ENCODE measurements at places on chromosomes 3 and 15.

DNA sequence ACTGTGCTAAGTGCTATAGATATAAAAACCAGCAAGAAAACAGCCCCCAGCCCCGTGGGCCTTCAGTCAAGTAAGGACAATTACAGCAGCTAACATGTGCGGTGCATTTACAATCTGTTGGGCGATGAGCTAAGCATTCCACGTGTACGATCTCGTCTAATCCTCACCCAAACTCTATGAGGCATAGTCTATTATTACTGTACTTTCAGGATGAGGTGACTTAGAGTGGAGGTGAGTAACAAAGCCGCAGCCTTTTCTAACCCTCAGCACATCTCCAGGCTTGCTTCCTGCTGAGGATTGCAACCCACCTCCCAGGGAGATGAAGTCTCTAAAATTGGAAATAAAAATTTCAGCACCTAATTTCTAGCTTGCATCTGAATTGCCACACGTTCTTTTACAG lies 53.2 kb upstream of the MCF2L2 start:
- DNase-seq = no peak

DNA sequence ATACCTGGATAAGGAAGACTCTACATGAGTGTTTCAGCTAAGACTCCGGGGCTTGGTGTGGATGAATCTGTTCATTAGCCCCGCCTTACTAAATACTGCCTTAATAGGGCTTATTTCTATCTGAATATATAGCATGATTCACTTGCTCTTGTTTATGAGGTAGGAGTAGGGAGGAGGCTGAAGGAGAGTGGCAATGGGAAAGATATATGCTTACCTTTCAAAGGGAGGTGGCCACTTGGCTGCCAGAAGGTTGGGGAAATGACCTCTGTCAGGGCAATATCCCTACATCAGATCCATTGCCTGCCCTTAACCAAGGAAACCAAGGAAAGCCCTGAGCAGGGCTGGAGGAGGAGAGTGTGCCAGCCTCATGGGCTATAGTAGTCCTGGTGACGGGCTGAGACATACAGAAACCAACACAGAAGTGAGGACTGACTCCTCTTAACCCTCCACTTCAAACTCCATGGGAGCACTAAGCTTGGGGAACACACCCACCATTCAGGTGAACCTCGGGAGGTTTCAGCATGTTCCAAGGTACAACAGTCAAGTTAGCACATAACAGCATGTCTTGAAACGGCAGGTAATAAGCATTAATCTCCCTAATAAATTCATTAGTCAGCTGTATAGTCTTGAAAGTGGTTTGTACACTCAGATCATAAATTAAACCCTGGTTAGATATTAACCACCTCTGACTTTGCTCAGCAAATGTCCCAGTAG lies 80.1 kb downstream of the EOMES start:
- no peak for DNase-seq

- no peak for DNase-seq
Measured at GRCh38 chr3:184601576-184602371, 40.2 kb downstream of the EPHB3 start.

DNA sequence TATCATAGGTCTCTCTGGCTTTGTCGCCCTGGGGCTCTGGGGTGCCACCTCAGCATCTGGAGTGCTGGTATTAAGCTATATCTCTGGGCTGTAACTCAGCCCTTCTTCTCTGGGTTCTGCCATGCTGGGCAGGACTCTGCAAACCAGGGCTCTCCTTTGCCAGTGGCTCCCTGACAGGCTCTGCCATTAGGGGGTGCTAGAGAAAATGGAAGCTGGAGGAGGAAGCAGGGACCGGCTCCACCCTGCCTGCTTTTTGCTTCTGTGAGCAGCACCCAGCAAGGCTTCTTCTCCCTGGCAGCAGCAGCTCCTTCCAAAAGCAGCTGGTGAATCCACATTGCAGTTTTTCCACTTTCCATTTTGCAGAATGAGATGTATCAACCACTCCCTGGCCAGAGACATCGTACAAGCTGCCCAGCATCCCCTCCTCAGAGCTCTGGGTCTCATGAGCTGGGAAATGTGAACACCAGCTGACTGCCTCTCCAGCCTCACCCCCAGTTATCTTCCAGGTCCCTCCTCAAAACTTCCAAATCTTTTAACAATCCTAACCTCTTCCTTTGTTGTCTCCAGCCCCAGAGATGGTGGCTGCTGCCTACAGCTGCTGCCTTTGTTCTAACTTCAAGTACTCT lies 165.0 kb downstream of the ABHD5 start:
- peak; percentile 53 for DNase-seq

DNA sequence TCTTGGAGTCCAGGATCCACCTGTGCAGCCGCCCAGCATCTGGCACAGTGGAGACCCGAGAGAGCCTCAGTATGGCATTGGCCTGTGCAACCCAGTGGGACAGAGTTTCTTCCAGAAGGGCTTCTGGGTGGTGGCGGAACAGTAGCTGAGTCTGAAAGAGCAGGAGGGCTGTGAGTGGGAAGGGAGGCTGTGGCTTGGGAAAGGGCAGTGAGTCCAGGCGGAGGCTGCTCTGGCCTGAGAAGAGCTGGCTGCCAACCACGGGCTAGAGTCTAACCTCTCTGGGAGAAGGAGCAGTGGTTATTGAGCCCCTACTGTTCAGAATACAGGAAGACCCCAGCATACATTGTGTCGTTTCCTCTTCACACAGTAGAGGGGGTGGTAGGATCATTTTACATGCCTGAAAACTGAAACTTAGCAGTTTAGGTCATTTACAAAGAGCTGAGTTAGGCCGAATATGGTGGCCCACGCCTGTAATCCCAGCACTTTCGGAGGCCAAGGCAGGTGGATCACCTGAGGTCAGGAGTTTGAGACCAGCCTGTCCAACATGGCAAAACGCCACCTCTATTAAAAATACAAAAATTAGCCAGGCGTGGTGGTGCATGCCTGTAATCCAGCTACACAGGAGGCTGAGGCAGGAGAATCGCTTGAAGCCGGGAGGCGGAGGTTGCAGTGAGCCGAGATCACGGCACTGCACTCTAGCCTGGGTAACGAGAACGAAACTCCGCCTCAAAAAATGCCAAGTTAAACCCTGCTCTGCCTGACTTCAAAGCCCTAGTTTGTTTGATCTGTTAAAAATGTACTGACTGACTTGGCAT lies 3.2 kb downstream of the AEN start:
- DNase-seq = peak; percentile 38

- DNase-seq = peak; percentile 86
Measured at GRCh38 chr15:94119923-94120775, 111.2 kb upstream of the MCTP2 start.

DNA sequence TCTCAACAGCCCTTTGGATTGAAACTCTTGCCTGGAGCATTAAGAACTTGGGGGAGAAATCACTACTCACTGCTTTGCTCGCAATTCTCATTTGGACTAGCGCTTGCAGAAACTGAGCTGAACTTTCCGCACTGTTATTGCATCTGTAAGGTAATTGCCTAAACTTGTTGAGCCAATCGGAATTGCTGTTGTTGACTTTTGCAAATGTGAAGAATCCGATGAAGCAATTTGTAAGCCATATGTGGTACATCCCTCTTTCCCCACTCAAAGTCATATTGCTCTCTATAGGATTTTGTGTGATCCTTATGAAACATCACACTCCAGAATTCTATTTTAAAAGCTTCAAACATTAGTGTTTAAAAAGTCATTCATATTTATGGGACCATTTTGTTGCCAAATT lies 191.7 kb upstream of the GBE1 start:
- DNase-seq = no peak

DNA sequence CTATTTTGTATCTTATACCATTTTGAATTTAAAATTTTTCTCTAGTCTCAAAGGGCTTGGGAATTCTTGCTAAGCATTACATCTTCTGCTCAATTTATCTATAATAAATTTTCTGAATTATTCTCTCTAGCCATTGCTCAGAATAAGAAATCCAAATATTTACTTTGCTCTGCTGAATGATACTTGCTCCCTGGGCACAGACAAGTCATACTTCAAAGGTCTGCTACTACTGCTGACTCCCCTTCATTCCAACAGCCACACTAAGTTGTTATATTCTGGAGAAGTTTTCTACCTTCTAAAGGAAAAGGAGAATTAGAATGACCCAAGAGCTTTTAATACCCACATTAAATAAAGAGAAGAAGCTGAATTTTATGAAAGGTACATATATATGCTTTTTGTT lies 460.3 kb upstream of the ZNF717 start:
- no peak for DNase-seq

DNA sequence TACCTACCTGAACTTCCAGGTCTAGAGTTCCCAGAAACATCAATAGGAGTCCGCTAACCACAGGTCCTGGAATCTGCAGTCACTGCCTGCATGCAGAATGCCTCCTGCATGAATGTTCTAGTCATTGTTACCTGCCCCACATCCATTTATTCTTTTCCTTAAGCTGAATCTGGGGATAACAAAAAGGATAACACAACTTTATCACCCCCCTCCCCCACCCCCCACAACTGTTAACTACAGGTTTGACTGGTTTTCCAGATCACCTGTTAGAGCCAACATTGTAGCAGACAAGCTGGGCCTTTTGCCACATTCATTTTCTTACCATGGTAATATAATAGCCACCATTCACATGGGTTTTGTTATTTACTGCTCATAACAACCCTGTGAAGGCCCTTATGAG lies 4.6 kb upstream of the CTSH start:
- no peak for DNase-seq

GRCh38 chr3:122692674-122693073 lies 12.0 kb downstream of the PARP14 start:
- DNase-seq = no peak

- no peak for DNase-seq
Measured at GRCh38 chr15:98843844-98844243, 163.7 kb downstream of the PGPEP1L start.

DNA sequence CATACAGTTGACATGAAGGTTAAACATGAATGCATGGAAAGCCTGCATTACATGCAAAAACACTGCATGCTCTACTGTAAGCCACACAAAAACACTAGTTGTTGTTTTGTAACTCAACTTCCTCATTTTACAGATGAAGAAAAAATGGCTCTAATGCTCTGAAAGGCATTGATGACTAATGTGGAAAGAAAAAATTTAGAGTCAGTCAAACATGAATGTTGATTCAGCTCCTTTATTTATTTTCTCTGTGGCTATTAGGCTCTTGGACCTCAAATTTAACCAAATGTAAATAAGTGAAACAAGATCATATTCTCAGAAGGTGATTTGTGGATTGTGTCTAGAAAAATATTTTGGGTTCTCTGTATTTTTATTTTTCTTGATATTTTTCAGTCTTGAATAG lies 336.7 kb upstream of the ZNF717 start:
- DNase-seq = no peak

- DNase-seq = peak; percentile 61
Measured at GRCh38 chr3:110362751-110363150, 708.9 kb upstream of the NECTIN3 start.

- DNase-seq = no peak
Measured at GRCh38 chr3:85050821-85051220, 92.0 kb downstream of the CADM2 start.

DNA sequence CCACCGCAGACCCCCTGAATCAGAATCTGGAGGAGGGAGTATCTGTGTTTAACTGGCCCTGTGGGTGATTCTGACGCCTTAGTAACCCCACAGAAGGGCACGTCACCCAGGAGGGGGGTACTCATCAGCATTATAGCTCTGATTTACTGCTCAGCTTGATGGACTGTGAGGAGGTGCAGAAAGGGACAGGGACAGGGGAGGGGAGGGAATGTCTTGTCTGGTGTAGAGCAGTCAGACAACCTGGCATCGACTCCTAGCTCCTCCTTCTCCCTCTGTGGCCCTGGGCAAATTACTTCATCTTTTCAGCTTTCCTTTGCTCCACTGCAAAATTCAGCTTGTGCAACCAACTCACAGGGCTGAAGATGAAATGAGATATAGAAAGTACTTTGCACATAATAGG lies 42.3 kb upstream of the GLCE start:
- DNase-seq = no peak

DNA sequence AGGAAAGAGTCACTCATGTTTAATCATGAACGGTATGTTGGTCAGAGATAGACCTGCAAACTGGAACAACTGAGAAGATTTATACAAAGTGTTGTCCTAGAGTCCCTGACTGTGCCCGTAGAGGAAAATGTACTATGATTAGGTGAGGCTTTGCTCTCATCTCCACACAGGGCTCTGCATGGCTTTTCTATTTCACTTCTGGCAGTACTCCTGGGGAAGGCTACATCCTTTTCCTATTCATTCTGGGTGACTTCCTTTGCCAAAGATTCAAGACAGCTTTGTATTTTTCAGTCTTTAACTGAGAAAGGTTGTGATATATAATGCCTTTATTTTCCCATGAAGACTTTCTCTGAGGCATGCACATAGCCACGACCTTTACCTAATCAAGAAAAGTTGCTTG lies 414.7 kb downstream of the ZBTB20 start:
- no peak for DNase-seq

DNA sequence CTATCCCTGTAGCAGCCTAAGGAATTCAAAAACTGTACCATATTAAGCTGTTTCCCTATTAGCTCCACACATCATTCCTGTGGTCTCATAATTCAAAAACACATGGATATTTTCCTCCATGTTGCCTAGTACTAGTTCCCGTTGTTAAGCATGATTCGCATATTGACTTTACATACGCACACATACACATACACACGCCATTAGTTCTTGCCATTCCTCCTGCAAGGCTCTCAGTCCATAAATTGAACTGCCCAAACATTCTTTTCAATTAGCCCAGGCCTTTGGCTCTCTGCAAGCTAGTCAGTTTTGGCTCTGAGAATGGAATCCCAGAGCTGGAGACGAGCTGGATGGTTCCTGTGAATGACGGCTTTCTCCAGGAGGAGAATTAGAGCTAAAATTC lies 57.2 kb upstream of the RAD18 start:
- DNase-seq = peak; percentile 89

DNA sequence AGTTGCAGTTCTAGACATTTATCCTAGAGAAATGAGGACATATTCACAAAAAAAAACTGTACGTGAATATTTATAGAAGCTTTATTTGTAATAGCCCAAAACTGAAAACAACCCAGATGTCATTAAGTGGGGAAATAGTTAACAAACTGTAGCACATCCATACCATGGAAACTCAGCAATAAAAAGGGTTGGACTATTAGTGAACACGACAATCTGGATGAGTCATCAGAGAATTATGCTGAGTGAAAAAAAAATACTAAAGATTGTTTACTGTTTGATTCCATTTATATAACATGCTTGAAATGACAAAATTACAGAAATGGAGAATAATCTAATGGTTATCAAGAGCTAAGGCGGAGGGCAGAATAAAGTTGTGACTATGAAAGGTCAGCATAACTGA lies 59.5 kb downstream of the CPA3 start:
- DNase-seq = peak; percentile 34

DNA sequence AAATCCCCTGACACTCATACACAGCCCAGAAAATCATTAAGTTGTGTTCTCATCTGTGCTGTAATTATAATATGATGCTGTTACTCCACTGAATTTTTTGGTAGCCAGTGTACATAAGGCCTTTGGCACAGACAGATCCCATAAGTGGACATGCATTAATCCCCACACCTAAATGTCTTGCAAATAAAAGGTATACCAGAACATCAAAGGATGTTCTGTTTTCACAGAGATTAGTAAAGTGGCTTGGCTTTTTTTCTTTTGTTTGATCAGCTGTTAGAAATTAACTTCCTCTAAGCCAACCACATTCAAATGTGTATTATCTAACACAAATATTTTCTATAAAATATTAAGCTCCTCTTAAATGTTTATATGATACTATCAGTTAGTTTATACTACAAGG lies 2.7 kb downstream of the SST start:
- DNase-seq = no peak

Measured in AG10803 (cell line).